ENCODE measurements at places on chromosomes 5 and 9.

GRCh38 chr5:133824661-133825254 is 143.7 kb downstream of the C5orf15 start:
- no peak for DNase-seq

DNA sequence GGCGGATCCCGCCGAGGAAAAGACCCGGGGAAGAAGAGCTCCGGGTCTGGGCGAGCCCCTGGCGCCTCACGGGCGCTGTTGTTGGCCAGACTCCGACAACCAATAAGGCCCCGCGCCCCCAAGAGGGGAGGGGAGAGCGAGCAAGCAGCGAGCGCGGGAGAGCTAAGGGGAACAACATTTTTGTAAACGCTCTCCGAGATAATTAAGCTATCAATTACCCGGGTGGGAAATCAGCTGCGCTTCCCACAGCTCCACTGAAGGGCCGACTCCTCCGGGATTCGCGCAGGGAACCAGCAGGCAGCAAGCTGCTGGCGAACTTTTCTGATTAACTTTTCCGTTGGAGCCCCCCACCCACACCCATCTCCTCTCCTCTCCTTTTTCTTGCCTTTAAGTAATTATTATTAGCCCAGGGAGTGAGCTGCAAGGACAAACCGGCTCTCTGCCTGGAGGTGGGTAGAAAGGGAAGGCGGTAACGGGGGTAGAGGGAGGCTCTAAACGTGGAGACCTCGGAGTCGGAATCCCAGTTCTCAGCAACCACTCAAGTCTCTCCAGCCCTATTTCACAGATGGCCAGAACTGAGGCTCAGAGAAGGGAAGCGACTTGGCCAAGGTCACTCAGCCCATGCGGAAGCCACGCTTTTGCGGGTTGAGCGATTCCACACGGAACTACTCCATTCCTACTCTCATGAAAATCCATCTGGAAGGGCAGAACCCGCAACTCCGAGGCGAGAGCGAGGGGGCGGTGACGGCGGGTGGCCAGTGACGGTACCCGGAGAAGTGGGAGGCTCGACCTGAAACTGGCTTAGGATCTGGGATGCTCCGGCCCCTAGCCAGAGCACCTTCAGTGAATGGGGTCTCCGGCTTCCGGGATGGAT is 1.3 kb downstream of the ASTN2 start:
- no peak for DNase-seq

GRCh38 chr5:170186856-170187255 is 45.9 kb upstream of the C5orf58 start:
- DNase-seq = no peak

- DNase-seq = no peak
Measured at GRCh38 chr9:93684161-93684765, 107.9 kb downstream of the PHF2 start.

GRCh38 chr5:164741376-164741775 is 1236.0 kb downstream of the MAT2B start:
- DNase-seq = no peak

- no peak for DNase-seq
Measured at GRCh38 chr5:84816746-84817547, 432.3 kb upstream of the EDIL3 start.

- peak; percentile 34 for DNase-seq
Measured at GRCh38 chr5:167816354-167816753, 475.1 kb upstream of the WWC1 start.

- DNase-seq = no peak
Measured at GRCh38 chr9:135249191-135249590, 161.7 kb downstream of the OLFM1 start.

DNA sequence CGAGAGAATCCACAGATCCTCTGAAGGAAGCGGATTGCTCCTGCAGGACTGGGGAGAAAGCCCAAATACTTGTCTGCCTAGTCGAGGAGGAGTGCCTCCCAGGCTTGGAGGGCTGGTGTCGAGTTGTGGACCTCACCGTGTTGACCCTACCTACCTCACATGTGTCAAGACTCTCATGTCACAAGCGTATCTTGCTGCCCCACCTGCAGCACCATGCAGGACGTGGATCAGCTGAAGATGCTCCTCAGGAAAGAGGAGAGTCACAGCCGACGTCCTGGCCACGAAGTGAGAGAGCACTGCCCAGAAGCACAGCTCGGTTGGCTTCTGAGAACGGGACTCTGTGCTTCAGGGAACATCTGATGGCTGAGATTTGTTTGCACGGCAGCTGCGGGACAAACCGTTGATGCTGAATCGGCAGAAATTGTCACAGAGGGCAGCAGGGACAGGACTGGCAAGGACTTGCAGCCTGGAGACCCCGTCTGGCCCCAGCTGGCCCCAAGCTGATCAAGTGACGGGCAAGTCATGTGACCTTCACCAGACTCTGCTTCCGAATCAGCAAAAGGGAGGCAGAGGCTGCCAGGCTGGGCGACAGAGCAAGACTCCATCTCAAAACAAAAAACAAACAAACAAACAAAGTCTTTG is 119.1 kb upstream of the ITGA1 start:
- no peak for DNase-seq

DNA sequence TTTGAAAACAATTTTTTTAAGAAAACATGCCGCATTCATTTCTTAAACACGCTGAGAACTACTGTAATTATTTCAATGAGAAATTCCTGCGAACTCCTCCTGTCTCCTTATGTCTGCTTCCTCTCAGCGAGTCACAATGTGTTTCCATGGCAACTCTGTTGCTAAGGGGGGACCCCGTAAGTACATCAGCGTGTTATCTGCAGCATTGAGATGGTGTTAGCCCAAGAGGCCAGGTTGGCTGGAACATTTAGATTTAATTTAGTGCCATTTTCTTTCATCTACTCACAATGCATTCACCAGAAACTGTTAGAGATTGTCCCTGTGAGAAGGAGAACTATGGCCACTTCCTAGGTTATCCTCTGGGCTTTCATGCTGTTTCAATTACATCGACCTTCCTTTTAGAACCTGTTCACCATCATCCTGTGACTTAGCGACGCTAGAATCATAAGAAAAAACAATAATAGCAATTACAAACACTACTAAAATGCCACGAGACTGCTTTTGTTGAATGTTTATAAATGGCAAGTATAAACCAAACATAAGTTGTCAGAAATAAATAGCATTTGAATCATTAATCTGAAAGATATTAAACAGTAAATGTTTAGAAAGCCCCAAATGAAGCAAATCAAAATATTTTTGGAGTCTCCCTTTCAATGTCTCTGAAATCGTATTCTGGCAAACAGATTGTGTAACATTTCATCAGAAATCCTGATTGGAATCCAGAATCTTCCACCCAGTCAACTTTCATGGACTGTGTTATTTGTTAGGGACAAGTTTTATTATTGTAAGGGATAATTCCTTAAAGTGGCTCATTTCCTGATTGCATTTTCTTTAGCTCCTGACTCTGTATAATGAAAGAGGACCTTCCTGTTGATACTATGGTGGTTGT is 39.7 kb upstream of the SHC3 start:
- no peak for DNase-seq

- peak; percentile 72 for DNase-seq
Measured at GRCh38 chr5:74641735-74642542, 1.4 kb upstream of the ENC1 start.

GRCh38 chr9:17480966-17481365 is 97.9 kb upstream of the SH3GL2 start:
- no peak for DNase-seq

- no peak for DNase-seq
Measured at GRCh38 chr9:113863345-113863744, 12.8 kb upstream of the ZNF618 start.

DNA sequence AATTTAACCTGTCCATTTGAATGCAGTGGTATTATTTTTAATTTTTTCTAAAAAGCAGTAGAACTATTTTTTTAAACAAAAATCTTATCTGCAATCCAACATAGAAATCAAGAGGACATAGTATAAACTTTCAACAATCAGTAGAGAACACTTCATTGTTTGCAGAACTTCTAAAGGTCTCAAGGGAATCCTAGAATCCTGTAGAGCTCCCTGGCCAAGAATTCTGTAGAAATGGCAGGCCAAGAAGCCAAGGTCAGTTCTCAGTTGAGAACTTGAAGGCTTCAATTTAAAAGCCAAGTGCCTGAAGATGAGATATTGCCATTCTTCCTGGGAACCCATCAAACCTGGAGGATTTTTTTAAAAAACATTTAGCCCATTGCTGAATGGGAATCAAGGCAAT is 199.2 kb upstream of the KLF4 start:
- DNase-seq = no peak

GRCh38 chr5:171841984-171842776 is 56.6 kb downstream of the SMIM23 start:
- DNase-seq = peak; percentile 12

- no peak for DNase-seq
Measured at GRCh38 chr5:62720031-62720441, 141.4 kb downstream of the LRRC70 start.

- DNase-seq = no peak
Measured at GRCh38 chr5:82640916-82641315, 362.8 kb upstream of the RPS23 start.

DNA sequence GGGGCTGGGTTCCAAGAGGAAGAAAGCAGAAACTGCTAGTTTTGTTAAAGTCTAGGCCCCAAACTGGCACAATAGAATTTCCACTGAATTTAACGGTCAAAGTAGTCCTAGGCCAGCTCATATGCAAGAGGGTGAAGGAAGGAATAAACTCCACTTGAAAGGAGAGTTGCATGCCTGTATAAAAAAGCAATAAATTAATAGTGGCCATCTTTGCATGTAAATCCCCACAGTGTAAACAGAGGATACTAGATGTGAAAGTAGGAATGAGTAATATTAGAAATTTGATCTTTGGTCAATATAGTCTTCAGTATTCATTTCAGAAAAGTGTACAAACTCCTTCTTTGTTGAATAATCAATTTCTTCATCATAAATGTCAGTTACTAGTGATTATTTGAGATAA is 403.1 kb downstream of the TMEM232 start:
- no peak for DNase-seq

GRCh38 chr9:79254900-79255650 is 316.7 kb upstream of the TLE4 start:
- no peak for DNase-seq

DNA sequence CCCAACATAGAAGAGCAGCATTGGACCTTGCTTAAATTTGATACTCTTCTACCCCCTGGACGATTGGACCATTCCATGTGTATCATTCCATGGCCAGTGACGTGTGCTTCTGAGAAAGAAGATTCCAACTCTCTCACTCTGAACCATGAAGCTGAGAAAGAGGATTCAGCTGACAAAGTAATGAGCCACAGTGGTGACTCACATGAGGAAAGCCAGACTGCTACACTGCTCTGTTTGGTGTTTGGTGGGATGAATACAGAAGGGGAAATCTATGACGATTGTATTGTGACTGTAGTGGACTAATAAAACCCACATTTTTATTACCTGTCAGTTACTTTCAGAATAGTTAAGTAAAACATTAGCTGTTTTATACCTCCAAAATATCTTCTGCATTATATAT is 7.5 kb downstream of the HSPA5 start:
- no peak for DNase-seq

GRCh38 chr5:171771856-171772255 is 13.8 kb upstream of the SMIM23 start:
- DNase-seq = no peak

DNA sequence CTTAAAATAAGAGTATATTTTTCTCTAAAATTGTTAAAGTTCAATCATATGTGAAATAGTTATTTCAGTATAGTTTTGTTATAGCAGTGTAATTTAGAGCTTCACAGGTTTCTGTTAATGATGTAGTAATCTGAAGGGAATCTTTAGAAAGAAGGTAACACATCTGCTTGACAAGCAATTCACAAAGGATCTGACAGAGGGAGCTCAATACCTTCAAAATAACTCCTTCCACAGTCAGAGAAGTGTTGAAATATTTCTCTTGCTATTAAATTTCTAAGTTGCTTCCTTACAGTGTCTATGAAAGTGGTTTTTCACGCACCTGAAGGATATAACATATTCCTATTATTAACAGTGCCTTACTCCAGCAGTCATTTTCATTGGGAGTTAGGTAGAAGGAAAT is 44.9 kb downstream of the SLC25A51 start:
- no peak for DNase-seq

- no peak for DNase-seq
Measured at GRCh38 chr5:125695996-125696655, 727.1 kb upstream of the GRAMD2B start.

GRCh38 chr5:425714-426113 is 17.3 kb upstream of the EXOC3 start:
- DNase-seq = peak; percentile 36

GRCh38 chr5:10860645-10861422 is 99.8 kb upstream of the DAP start:
- DNase-seq = peak; percentile 29

GRCh38 chr9:93166699-93167098 is 17.2 kb upstream of the WNK2 start:
- DNase-seq = no peak

GRCh38 chr5:65262096-65262495 is 219.6 kb downstream of the ADAMTS6 start:
- DNase-seq = no peak

- DNase-seq = peak; percentile 65
Measured at GRCh38 chr9:33025572-33026342, 684 bp downstream of the DNAJA1 start.

DNA sequence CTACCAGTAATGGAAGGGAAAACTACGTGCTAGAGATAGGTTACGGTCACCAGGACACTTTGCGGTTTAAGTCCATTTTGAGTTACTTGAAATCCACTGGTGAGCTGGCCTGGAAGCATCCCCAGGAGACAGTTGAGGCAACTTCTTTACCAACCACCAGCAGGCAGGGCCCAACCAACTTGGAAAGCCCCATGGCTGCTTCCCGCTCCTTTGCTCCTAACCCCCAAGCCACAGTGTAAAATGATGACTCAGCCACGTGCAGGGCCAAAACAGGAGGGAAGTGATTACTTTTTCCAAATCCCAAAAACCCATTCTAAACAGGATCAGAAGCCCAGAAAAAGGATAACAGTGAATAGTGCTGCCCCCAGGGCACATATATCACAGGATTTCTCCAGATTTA is 87.4 kb downstream of the PAX5 start:
- DNase-seq = no peak

GRCh38 chr5:64827703-64828102 is 59.0 kb downstream of the CWC27 start:
- DNase-seq = no peak

GRCh38 chr9:91833878-91834255 is 116.2 kb downstream of the ROR2 start:
- DNase-seq = no peak

- DNase-seq = no peak
Measured at GRCh38 chr5:102295534-102296177, 428 bp downstream of the SLCO4C1 start.

DNA sequence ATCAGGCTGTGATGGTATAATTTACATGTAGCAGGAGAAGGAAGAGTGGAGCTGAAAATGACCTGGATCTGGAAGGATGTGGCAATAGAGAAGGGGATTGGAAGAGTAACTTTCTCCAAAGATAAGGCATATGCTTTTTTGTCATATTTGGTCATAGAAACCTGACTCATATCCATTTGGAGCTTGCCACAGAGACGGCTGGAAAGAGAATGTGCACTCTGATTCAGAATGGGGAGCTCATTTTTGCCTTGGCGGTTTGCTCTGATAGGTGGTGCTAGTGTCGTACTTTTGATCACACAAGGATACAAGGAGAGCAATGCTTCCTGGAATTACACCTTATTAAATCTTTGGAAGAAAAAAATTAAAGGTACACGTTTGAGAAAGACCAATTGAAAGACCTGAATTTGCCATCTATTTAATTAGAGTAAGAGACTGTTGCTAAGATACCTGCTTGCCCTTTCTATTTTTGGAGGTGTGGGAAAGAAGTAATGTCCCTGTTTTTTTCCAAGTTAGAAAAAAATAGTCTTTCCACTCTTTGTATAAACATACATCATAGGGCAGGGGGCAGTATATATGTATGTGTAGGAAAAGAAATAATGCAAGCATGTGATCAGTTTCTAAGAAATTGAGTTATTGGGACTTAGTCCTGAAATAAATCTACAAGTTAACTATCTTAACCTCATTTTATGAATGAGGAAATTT is 5.4 kb downstream of the LSM11 start:
- no peak for DNase-seq
